Spinal cord (tissue), 10 donors: ENCODE measurements at places on chromosomes 11 and 22.

DNA sequence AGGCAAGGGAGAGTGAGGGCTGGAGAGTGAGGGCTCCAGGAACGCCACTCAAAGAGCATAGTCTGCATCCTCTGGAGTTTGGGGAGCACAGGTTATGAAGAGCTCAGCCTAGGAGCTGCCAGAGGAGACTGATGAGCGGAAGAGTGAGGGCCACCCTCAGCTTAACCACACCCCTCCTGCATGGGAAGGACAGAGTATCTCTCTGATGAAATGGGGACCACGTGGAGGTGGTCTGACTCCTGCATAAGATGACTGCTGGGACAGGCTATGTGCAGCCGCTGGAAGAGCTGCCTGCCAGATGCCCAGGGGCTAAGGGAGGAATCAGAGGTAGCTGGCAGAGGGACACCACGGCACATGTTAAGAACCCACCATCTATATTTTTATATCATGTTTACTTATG is 162.9 kb upstream of the POU2AF2 start:
- H3K27me3 ChIP-seq: no peaks in the 10 kb centered on the region
- no peak overlapping the region for H3K27ac ChIP-seq
- DNase-seq: no peak
- H3K4me3 ChIP-seq: no peak overlapping the region

GRCh38 chr22:48275412-48275811 is 1513.0 kb downstream of the TBC1D22A start:
- H3K36me3 ChIP-seq: peaks cover 2% of the 10 kb centered on the region
- no peak for DNase-seq
- no peak overlapping the region for H3K27ac ChIP-seq
- peaks cover 37% of the 10 kb centered on the region for H3K4me1 ChIP-seq
- no peak overlapping the region for H3K4me3 ChIP-seq

DNA sequence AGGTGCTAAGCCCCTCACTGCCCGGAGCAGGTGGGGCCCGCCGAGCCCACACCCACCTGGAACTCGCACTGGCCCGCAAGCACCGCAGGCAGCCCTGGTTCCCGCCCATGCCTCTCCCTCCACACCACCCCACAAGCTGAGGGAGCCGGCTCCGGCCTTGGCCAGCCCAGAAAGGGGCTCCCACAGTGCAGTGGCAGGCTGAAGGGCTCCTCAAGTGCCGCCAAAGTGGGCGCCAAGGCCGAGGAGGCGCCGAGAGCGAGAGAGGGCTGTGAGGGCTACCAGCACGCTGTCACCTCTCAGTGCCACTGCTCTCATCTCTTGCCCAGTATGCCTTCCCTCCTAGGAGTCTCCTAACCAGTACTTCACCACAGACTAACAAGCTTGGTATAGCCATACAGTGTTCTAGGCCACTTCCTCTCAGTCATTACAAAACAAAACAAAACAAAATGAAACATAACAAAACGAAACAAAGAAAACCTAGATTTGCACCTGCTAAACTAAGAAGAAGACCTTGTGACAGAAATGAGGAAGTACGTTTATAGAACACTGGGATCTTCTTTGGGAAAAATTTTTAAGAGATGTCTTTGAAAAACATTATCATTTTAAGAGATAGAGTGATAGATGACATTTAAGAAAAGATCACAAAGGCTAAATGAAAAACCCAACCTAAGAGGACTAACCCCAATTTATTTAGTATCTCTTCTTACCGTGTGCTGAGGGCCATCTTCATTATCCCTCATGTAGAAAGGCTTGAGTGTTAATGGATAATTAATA is 47.7 kb upstream of the GAB2 start:
- no peaks in the 10 kb centered on the region for H3K27me3 ChIP-seq
- no peak overlapping the region for H3K27ac ChIP-seq
- H3K4me1 ChIP-seq: no peaks in the 10 kb centered on the region

GRCh38 chr11:43930868-43931716 is 11.3 kb upstream of the C11orf96 start:
- peaks cover 2% of the 10 kb centered on the region for H3K36me3 ChIP-seq
- no peak overlapping the region for H3K4me3 ChIP-seq
- no peak for DNase-seq

DNA sequence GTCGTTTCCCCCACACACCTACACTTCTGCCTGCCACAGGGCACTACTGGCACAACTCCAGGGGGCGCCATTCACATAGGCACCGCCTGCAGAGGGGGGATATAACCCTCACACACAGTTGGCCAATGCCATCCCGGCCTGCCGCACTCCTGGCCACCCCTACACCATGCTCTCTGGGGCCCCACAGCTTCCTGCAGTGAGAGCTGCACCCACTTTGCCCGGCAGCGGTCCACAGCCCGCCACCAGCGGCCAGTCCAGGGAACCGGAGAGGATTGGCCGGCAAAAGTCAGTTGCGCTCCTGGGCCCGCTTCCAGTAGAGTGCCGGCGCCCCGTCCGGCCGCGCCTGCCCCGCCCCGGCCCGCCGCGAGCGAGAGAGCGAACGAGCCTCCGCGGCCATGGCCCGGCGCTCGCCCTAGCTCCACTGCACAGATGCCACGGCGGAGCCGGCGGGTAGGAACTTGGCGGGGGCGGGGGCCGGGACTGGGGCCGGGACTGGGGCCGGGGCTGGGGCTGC is 25.6 kb upstream of the SUSD2 start:
- peak overlapping the region; percentile 55 for H3K4me3 ChIP-seq
- no peak for DNase-seq
- H3K27me3 ChIP-seq: peaks cover 5% of the 10 kb centered on the region
- H3K27ac ChIP-seq: peak overlapping the region; percentile 25

DNA sequence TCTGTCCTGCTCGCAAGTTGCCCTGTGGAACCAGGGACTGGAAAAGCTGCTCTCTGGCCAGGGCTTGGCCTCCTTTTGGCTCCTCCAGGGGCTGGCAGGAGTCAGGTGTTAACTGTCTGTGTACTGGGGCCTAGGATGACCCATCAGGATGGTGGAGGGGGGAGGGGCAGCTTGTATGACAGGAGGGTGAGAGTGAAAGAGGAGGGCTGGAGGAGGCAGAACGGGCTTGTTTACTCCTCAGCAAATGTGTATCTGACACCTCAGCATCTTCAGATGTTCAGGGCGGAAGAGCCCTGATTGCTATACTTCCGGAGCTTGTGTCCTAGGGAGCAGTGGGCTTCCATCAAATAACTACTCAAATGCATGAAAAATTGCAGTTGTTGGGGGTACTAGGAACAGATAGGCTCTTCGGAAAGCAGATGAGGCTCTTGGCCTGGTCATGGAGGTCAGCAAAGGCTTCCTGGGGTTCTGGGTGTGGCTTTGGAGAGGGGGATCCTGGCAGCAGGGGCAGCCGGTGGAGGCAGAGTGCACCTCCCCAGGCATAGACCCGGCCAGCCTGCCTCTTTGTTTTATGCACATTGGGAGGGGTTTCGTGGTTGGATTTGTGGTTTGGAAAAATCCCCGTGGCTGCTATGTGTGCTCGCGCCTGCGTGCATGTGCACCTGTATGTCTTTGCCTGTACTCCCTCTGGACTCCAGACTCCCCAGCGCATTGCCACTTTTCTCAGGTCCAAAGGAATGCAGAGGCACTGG is 31.2 kb downstream of the CD82 start:
- H3K4me3 ChIP-seq: no peak overlapping the region
- H3K27ac ChIP-seq: peak overlapping the region; percentile 71
- peaks cover 24% of the 10 kb centered on the region for H3K36me3 ChIP-seq

GRCh38 chr11:84865257-84865656 is 761.9 kb downstream of the DLG2 start:
- no peak overlapping the region for H3K27ac ChIP-seq
- no peaks in the 10 kb centered on the region for H3K36me3 ChIP-seq
- H3K27me3 ChIP-seq: no peaks in the 10 kb centered on the region
- no peak overlapping the region for H3K4me3 ChIP-seq

DNA sequence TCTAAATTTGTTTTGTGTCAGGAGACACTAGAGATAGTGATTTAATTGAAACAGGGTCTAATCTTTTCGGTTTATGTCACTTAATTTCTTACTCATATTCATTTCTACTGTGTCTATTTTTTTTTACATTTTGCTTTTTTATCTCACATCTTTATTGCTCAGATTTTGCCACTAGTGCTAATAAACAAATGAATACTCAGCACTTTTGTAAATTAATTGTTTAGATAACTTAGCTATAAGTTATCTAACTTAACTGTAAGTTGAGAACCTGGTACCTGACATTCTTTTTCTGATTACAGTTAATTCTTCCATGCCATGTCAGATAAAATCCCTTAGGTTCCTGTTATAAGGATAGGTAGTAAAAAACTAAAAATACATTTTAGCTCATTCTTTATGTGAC is 22.1 kb upstream of the OR5M8 start:
- no peaks in the 10 kb centered on the region for H3K27me3 ChIP-seq
- no peaks in the 10 kb centered on the region for H3K36me3 ChIP-seq
- no peaks in the 10 kb centered on the region for H3K4me1 ChIP-seq
- no peak overlapping the region for H3K27ac ChIP-seq

DNA sequence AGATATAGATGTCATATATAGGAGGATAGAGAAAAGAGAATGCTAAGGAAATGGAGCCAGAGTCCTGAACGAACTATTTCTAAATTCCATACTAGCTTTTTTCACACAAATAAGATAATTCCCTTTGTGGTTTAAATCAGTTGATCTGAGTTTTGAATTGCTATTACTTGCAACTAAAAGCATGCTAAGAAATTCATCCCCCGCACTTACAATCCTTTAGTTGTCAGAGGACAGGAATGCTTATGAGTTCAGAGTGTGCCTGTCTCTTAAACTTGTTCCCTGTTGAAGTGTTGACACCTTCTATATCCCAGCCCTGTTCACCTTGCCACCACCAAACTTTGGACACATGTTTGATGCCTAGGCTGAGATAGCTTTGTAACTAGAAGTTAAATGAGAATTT is 406.2 kb downstream of the METTL15 start:
- H3K4me1 ChIP-seq: no peaks in the 10 kb centered on the region
- no peak for DNase-seq
- H3K27me3 ChIP-seq: no peaks in the 10 kb centered on the region
- H3K36me3 ChIP-seq: peaks cover 4% of the 10 kb centered on the region

DNA sequence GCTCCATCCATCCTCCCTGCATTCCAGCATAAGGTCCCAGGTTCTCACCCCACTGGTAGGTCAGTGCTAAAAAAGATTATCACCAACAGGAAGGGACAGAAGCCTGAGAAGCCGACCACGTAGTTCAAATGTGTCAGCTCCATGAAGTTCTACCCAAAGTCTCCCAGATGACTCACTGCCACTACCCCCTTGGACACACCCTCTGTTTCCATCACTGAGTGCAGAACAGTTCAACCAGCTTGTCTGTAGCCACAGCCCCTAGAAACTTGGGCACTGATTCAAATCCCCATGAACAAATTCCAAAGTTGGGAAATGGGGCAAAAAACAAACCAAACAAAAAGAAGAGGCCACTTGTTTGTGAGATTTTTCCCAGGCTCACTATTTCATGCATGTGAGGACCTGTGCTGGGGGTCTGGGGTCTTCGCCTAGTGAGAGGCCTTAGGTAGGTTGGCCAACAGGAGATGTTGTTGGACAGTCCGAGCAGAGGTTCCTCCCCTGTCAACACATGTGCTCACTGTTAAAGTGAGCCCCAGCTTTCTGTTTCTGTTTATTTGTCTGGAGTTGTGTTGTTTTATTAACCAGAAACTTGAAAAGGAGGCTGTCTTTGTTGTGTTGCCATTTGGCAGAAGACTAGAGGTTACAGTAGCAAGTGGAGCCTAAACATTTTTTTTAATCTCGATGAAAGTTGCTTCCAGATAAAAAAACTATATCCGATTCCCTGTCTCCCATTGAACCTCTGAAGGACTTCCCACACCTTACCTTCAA is 24.2 kb upstream of the FLI1 start:
- no peaks in the 10 kb centered on the region for H3K4me1 ChIP-seq
- H3K27ac ChIP-seq: no peak overlapping the region
- peaks cover 2% of the 10 kb centered on the region for H3K27me3 ChIP-seq
- no peak overlapping the region for H3K4me3 ChIP-seq
- DNase-seq: no peak

DNA sequence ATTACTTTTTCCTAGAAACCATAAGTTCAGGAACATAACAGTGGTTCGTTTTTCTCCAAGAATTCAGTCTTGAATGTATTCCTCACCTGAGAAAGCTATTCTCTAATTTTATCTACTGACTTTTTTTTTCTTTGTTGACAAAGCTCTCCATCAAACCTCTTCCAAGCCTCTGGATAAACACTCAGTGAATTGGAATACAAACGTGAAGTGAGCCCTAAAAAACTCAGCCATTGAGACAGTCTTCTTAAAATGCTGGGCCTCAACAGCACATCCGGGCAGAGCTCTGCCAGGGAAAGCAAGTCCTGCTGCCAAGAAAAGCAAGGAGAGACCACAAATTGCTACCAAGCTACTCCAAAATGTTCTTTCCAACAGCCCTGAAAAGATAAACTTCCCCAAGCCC is 7.7 kb upstream of the SLC1A2 start:
- H3K27ac ChIP-seq: peak overlapping the region; percentile 78
- peaks cover 6% of the 10 kb centered on the region for H3K4me1 ChIP-seq
- H3K27me3 ChIP-seq: no peaks in the 10 kb centered on the region
- DNase-seq: peak; percentile 91

DNA sequence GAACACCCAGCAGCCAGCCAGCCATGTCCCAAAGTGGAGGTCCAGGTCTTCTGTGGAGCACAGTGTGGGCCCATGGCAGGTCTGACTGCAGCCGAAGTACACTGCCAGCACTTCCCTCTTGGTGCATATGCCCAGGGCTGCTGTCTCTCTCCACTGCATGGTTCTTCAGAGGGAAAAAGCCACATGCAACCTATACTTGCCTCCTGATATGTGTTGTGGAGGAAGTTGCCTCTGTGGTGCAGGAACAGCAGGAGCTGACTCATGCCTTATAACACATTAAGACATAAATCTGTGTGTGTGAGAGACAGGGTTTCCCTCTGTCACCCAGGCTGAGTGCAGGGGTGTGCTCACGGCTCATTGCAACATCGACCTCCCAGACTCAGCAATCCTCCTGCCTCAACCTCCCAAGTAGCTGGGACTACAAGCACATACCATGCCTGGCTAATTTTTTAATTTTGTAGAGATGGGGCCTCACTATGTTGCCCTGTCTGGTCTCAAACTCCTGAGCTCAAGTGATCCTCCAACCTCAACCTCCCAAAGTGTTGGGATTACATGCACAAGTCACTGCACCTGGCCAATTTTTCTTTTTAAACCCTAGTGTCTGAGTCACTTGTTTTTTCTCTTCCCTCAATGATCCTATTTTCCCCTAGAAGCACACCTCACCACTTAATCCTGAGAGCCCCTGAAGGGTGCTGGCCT is 98.8 kb downstream of the MPPED2 start:
- no peaks in the 10 kb centered on the region for H3K36me3 ChIP-seq
- no peak overlapping the region for H3K4me3 ChIP-seq
- H3K27me3 ChIP-seq: no peaks in the 10 kb centered on the region

GRCh38 chr11:132961453-132961852 is 570.8 kb downstream of the OPCML start:
- no peak overlapping the region for H3K27ac ChIP-seq
- DNase-seq: no peak
- H3K4me1 ChIP-seq: peaks cover 15% of the 10 kb centered on the region
- no peak overlapping the region for H3K4me3 ChIP-seq

- H3K27me3 ChIP-seq: no peaks in the 10 kb centered on the region
- peak overlapping the region; percentile 94 for H3K27ac ChIP-seq
- H3K4me1 ChIP-seq: peaks cover 9% of the 10 kb centered on the region
- peak overlapping the region; percentile 88 for H3K4me3 ChIP-seq
- no peak for DNase-seq
These were observed 780 bp downstream of the TRIM44 start for GRCh38 chr11:35663408-35663702.

- H3K27me3 ChIP-seq: no peaks in the 10 kb centered on the region
- peaks cover 43% of the 10 kb centered on the region for H3K36me3 ChIP-seq
These were observed 11.9 kb downstream of the TTLL1 start for GRCh38 chr22:43077121-43077877.
